PC-9 (cell line): ENCODE measurements at places on chromosomes 5 and 9. TPM values are rescaled to one million over a fixed set of nuclear protein-coding genes. Genes with fewer than 3 reads are reported as not detected.
A peak's percentile ranks its signal among the peaks of the same experiment; 100 is the strongest.

FCN2 gene
- total RNA-seq = not detected in 2 replicates

TNFSF15 gene
- 0.33 and 0.55 TPM in 2 replicates for total RNA-seq

LRRC14B gene
- not detected in 2 replicates for total RNA-seq

CXXC5 gene
- 59.9 and 68.2 TPM in 2 replicates for total RNA-seq

DCAF10 gene
- 20.5 and 22.6 TPM in 2 replicates for total RNA-seq

HMCN2 gene
- total RNA-seq = 1.6 and 3.1 TPM in 2 replicates

SOX30 gene
- total RNA-seq = 0.11 TPM in 1 of 2 replicates, not detected in the other

PCDHGB2 gene
- total RNA-seq = 0.28 and 0.33 TPM in 2 replicates

GRCh38 chr9:100587375-100587774 is 9.5 kb downstream of the CAVIN4 start:
- DNase-seq = peak; percentile 65

DNA sequence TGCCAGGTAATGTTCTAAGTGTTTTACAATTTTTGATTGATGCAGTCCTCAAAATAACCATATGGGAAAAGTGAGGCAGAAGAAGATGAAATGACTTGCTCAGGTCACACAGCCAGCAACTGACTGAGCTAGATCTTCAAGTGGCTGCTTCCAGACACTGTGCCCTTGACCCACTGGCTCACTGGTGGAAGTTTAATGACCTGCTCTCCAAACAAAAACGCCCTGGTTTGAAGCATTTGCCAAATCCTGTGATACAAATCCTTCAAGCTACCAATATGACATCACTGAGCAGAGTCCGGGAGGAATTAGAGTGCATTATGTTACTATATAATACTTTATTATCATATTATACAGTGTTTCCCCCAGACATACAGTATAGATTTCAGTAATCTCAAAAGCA is 459.4 kb downstream of the GADD45G start:
- no peak for DNase-seq

DNA sequence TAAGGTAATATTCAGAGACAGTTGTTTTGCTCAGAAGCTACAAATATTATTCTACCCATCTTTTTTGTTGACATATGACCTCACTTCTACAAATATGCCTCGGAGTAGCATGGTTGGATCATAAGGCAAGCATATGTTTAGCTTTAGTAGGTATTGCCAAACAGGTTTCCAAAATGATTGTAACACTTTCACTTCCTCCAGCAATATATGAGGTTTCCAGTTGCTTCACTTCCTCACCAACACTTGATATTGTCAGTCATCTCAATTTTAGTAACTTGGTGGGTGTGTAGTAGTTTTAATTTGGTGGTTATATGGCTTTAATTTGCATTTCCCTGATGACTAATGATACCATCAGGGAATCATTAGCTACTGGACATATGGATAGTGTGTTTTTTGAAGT is 46.7 kb downstream of the TNFSF8 start:
- no peak for DNase-seq

DNA sequence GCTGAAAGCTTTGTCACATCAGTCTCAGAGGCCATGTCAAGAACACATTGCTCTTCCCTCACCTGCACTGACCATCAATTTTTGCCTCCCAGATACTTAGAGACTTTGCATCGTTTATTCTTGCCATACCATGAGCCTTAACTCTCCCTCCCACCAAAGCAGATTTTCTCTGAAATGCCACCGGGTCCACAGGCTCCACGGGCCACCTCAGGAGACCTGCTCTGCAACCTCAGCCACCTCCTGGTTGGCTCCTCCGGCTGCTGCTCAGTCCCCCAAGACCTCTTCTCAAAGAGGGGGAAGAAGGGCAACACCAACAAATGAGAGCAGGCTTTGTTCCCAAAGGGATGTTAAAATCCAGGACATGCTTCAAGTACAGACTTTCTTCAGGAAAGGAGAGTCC is 400.5 kb downstream of the SPOCK1 start:
- DNase-seq = no peak

DNA sequence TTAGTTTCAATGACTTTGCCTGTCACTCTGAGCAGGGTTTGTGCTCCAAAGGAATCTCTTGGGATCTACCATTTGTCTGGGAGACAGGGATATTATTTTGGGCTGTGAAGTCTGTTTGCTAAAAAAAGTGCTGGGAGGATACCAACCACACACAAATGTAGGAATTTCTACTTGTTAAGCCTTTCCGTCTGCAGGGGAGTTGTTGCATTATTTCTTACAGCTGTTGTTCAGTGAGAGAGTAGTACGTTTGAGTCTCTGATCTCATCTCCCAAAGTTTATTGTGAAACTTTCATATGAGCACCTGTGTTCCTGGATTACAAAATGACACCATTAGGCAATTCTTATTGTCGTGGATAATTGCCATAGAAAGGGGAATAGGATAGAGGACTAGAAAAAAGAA is 78.3 kb upstream of the SEMA6A start:
- no peak for DNase-seq

- DNase-seq = no peak
These were observed 108.3 kb upstream of the FER start for GRCh38 chr5:108639366-108639765.

- no peak for DNase-seq
These were observed 365.1 kb downstream of the ENC1 start for GRCh38 chr5:74275171-74275992.

DNA sequence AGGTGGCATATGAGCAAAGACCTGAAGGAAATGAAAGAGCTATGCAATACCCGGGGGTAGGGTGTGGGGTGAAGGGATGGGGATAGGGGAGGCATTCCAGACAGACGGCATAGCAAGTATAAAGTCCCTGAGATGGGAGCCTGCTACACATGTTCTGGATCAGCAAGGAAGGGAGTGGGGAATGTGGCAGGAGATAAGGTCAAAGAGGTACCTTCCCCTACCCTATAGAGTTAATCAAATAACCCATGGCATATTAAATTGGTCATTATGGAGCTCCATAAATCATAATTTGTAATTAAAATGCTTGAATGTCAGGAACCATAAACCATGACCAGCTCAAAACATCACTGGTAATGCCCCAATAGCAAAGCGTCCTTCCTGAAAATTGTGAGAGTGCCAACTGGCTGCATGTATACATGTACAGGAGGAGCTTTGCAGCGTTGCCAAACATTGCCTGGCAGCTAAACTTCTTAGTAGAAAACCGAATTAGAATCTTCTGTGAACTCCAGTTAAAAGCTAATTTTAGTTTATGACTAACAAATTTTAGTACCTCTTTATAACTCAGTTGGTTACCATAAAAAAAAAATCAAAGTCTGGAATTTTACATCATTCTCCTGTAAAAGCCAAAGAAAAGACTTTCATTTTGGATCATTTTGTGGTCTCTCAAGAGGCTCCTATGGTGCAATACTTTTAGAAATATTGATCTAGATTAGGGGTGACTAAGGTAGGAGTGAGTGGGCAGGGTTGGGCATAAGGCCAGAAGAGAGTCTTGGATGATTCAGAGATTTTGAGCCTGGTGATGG is 4.7 kb downstream of the DNAI1 start:
- peak; percentile 17 for DNase-seq

- peak; percentile 56 for DNase-seq
These were observed 188.0 kb upstream of the KLF9 start for GRCh38 chr9:70602321-70603019.

- DNase-seq = no peak
These were observed 32.6 kb upstream of the ACO1 start for GRCh38 chr9:32351845-32352244.

DNA sequence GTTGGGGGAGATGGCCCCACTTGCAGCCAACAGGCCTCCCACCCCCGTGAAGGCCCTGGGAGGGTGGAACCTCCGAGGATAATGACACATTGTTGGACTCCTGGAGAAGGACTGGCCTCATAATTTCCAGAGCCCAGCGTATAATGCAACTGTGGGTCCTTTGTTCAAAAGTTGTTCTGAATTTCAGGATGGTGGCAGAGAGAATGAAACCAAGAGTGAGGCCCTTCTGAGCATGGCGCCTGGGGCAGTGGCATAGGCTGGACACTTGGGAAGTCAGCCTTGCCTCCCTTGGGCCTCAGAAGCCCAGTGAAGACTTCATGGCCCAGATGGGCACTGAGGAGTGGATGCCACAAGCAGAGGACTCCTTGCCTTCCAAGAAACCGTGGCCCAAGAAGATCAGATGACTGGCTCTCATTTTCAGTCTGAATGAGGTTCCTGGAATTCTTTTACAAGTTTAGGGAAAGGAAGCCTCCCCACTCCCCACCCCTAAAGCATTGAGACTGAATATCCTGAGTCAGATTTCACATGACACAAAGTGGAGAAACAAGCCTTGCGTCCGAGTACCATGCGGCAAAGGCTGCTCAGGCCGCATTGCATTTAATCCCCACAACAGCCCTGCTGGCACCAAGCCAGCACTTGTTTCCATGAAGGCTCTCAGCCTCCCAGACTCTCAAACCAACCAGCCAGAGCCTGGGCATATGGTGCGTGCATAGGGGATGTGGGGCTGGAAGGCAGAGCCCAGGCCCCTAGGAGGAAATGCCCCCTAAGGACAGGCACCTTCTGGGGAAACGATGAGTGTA is 96.7 kb upstream of the SMIM23 start:
- DNase-seq = no peak

DNA sequence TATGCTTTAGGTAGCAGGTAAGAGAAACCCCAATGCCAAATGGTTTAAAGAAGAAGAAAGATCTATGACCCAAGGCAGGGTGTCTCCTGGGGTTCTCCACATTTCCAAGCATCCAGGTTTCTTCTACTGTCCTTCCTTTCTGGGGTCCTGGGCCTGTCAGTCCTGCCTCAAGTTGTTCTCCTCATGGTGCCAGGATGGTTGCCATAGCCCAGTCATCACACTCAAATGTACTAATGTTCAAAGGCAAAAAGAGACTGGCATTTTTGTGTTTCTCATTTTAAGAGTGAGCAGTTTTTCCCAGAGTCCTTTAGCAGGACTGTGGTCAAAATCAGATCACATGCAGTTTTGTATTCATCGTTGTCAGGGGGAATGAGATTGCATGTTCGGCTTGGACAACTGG is 59.9 kb upstream of the BOD1 start:
- no peak for DNase-seq

DNA sequence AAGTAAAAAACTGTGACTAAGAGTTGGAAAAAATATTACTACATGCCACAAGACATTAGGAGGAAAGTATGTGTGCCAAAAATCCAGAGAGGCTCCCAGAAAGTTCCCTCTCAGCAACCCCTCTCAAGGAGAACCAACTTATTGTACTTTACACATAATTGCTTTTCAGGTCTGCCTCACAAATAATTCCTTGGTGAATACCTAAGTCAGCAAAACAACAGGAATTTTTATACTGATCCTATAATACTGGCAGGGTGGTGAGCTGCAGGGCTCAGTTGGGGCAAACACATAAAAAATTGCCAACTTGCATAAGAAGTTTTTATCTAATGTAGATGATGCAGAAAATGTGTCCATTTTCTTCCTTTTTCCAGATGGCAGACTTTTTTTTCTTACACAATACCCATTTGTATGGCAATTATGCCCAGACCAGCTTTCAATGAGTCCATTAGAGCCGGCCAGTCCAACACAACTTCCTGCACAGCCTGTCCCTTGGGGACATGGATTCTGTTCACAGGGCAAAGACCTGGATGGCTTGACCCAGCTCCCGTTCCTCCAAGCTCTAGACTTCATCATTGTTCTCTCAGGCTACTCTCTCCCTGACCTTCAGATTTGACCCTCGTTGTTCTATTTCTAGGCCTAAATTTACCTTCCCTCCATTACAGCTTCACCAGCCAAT is 31.3 kb downstream of the MARCHF3 start:
- DNase-seq = no peak

DNA sequence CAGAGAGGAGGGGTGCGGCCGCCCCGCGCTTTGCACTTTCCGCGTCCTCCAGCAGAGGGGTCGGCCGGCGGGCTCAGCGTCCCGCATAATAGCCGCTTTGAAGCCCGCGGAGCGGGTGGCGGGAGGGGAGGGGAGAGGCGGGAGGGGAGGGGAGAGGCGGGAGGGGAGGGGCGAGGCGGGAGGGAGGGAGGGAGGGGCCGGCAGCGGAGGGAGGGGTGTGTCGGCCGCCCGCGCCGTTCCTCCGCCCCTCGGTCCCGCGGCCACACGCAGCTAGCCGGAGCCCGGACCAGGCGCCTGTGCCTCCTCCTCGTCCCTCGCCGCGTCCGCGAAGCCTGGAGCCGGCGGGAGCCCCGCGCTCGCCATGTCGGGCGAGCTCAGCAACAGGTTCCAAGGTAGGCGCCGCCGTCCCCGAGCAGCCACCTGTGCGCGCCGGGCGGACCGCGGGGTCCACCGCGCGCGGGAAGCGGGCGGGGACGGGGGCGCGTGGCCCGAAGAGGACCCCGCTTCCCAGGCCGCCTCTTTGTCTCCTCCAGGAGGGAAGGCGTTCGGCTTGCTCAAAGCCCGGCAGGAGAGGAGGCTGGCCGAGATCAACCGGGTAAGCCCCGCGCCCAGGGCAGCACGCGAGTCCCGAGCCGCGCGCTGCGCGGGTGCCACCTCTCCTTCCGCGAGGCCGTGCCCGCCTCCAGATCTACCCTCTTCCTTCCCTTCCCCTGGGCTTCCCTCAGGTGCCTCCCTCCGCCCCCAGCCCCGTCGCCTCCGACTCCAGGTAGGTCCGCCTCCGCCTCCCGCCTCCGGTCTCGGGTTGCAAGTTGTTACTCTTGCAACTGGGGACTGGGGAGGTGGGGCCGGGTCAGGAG is at the start of gene AIF1L:
Gene AIF1L, plus strand, starts transcription at position 263 of the 857 bp plus-strand sequence. Its CDS starts 99 bp downstream, at position 362.
- peak; percentile 92 for DNase-seq

DNA sequence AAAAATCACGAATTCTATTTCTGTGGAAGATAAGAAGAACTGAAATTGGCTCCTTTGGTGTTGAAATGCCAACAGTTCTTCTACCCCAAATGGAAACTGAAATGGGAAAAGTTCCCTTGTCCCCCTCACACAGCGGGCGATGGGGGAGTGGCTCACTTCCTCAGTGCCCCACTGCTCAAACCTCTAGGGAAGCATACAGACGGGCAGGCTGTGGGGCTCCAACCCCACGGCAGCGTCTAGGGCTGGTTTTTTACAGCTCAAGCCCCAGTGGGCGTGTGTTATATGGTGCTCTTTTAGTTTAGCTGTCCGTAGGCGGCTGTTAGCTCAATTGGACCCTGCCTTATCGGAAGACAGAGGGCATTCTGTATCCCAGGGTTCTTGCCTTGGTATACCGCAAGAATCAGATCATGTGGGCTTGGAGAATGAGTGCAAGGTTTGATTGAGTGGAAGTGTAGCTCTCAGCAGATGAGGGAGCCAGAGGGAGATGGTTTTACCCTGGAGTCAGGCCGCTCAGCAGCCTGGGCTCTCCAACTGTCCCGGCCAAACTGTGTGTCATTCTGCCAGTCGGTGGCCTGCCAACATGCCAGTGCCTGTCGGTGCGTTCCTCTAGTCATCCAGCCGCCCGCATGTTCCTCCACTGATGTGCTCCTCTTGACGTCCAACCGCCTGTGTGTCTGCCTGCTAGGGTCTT is 166.3 kb upstream of the ZNF608 start:
- no peak for DNase-seq

- DNase-seq = no peak
These were observed 158.9 kb downstream of the FAM174A start for GRCh38 chr5:100694100-100694499.
